ENCODE measurements at places on chromosomes 3 and 15. TPM values are rescaled to one million over a fixed set of nuclear protein-coding genes. Genes with fewer than 3 reads are reported as not detected.

GRCh38 chr3:141680620-141681389 is 57.3 kb upstream of the RNF7 start:
- DNase-seq: no peak

GRCh38 chr3:97988784-97989568 is 16.7 kb upstream of the RIOX2 start:
- no peak for DNase-seq

- DNase-seq: no peak
Observed at GRCh38 chr3:188294113-188294512, 140.2 kb downstream of the LPP start.

GRCh38 chr3:150779402-150779858 is 16.5 kb upstream of the SIAH2 start:
- no peak for DNase-seq

GRCh38 chr15:81176291-81176893 is 20.3 kb upstream of the IL16 start:
- DNase-seq: peak; percentile 77

DNA sequence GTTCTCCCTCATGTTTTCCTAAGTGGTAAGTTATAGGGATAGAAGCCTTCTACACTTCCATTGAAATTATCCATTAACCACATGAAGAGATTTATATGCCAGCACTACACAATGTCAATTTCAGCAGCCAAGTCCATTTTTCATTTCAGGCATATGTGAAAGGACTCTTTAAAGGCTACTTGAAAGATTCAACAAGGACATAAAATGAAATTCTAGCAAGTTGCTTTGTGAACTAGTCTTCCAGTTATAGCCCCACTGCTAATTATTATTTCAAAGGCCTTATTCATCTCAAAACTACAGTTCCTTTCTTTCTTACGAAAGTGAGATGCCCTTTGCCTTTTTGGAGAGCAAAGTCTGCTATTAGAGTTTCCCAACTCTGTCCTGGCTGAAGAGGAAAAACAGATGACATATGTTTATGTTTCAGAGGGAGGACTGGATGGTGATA is 66.0 kb upstream of the SLC2A2 start:
- no peak for DNase-seq

Gene TF
- 15.7 TPM for total RNA-seq

DNA sequence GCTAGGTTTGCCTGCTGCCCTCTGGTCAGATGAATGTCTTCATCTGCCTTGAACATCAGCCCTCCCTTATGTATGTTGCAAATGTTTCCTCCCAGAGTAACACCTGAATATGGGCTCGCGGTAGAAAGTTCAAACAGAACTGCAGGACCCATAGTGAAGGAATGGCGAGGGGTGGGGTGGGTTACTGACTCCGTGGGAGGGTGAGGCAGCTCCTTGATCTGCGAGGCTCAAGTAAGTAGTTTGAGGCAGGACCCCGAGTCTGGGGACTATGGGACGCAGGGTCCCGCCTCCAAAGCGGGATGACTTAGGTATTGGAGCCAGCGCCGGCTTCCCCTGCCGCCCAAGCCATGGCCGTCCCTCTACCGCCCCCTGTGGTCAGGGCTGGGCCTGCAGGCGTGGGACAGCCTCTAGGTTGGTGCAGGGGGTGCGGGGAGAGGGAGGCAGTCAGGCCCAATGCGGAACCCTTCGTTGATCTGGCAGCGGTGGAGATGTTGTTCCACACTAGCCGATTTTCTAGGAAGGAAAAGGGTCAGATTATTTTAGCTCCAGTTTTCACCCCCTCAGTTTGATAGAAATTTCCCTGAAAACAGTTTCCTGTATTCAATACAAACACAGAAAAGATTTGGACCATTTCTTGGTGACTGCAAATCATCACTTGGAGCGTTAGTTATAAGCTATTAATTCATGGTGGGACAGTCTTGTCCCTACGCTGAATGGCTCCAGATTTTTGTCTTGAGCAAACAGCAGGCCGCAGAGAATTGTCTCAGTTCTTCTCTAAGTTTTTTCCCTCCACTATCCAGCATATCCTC is 72.3 kb downstream of the CORO2B start:
- DNase-seq: no peak

DNA sequence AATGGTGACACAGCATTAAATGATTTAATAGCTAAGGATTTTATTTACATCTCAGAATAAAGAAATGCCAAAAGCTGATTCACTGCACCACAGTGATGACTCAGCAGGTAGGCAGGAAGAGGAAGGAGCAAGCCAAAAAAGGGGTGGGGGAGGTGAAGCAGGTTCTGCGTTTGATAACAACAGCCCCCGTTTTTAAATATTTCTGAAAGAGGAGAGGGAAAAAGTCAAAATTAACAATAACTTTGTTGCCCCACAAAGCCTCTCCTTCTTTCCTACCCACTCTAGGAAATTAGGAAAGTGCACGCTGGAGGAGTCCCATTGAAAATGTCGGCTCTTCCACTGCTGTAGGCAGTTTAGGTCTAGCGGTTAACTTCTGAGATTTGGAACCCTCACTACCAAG is 9.9 kb upstream of the CCDC54 start:
- no peak for DNase-seq

Gene TRNT1
- 11.2 TPM for total RNA-seq

GRCh38 chr3:109902549-109902948 is 565.2 kb upstream of the DPPA4 start:
- no peak for DNase-seq

Gene CAPN3
- 3.4 TPM for total RNA-seq

Gene WDR5B
- total RNA-seq: 2.5 TPM
